Naive thymus-derived CD4-positive, alpha-beta T cell (primary cell): ENCODE measurements at places on chromosomes 7 and 10. TPM values are rescaled to one million over a fixed set of nuclear protein-coding genes. Genes with fewer than 3 reads are reported as not detected.

DNA sequence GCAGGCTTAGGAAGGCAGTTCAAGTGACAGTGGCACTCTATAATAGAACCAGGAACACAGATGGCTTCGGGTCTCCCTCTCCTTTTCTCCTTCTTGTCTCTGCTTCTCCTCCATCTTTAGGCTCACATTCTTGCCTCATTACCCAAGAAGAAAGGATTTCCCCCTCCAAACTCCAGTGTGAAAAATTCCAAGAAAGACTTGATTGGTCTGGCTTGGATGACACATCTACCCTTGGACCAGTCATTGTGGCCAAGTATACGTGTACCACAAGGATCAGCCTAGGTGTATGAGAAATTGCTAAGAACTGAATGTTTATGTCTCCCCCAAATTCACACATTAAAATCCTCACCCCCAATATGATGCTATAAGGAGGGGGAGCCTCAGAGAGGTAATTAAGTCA is 53.9 kb downstream of the PRTFDC1 start:
- no peak overlapping the region for H3K27ac ChIP-seq
- no peaks in the 10 kb centered on the region for H3K27me3 ChIP-seq
- H3K4me1 ChIP-seq: peaks cover 25% of the 10 kb centered on the region
- H3K36me3 ChIP-seq: no peaks in the 10 kb centered on the region
- no peak overlapping the region for H3K4me3 ChIP-seq

DNA sequence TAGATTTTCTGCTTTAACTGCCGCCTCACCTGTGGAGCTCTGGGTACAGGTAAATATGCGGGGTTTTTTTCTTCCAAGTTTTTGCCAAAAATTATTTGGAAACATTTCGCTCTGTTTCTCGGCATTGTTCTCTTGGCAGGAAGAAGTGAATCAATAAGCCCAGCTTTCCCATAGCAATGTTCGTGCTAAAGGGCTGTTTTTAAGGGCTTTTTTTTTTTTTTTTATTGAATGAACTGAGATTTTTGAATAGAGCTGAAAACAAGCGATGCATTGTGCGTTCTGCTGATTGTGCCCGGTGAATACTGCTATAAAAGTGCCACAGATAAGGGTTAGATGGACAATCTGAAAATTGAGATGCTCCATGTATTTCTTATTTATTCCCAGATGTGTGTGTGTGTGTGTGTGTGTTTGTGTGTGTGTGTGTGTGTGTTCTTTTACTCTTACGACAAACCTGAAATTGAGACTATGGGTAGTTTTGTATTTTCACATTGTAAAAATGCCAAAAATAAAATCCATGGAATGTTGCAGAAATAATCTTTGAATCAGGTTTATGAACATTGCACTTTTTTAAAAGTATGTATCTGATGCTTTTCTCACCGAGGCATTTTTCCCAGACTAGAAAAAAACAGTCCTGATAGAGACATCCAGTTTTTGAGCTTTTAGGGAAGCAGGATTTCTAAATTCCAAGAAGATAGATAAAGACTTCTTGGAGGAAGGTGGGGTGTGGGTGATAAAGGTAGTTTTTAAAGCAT is 30.5 kb downstream of the KIAA1217 start:
- H3K27me3 ChIP-seq: no peaks in the 10 kb centered on the region
- H3K4me1 ChIP-seq: no peaks in the 10 kb centered on the region
- H3K36me3 ChIP-seq: no peaks in the 10 kb centered on the region
- H3K27ac ChIP-seq: no peak overlapping the region
- no peak for DNase-seq
- no peak overlapping the region for H3K4me3 ChIP-seq

DNA sequence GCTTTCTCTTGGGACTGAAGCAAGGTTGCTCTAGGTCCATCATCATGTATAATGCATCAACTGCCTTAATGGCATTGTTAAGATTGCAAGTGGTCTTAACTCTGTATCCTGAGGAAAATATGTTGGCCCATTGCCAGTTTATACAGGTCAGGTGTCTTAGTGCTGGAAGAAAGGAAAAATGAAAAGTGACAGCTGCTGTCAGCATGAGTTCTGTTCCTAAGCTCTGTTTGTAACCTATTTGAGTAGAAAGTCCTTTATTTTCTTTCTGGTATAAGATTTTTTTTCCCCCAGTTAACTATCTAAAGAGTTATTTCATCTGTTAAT is 127.2 kb downstream of the SRI start:
- H3K27ac ChIP-seq: no peak overlapping the region
- H3K4me1 ChIP-seq: peaks cover 3% of the 10 kb centered on the region
- H3K27me3 ChIP-seq: no peaks in the 10 kb centered on the region
- no peak for DNase-seq
- H3K36me3 ChIP-seq: no peaks in the 10 kb centered on the region
- H3K4me3 ChIP-seq: no peak overlapping the region

GRCh38 chr10:25815236-25815635 is 118.8 kb upstream of the MYO3A start:
- DNase-seq: no peak
- H3K36me3 ChIP-seq: no peaks in the 10 kb centered on the region
- no peak overlapping the region for H3K27ac ChIP-seq
- no peaks in the 10 kb centered on the region for H3K4me1 ChIP-seq
- H3K27me3 ChIP-seq: no peaks in the 10 kb centered on the region
- no peak overlapping the region for H3K4me3 ChIP-seq

- no peaks in the 10 kb centered on the region for H3K27me3 ChIP-seq
- no peaks in the 10 kb centered on the region for H3K36me3 ChIP-seq
- H3K4me1 ChIP-seq: no peaks in the 10 kb centered on the region
- no peak overlapping the region for H3K27ac ChIP-seq
Observed at GRCh38 chr10:44234483-44234875, 150.4 kb downstream of the CXCL12 start.

LRRTM3 gene
- not detected for polyA plus RNA-seq

TSPAN12 gene
- not detected for polyA plus RNA-seq
